ENCODE measurements at places on chromosomes 3 and 15. TPM values are rescaled to one million over a fixed set of nuclear protein-coding genes. Genes with fewer than 3 reads are reported as not detected.
A peak's percentile ranks its signal among the peaks of the same experiment; 100 is the strongest.

The DHFR2 gene
- total RNA-seq = 1.9 TPM

The STAC gene
- 0.59 TPM for total RNA-seq

The WDR93 gene
- not detected for total RNA-seq

The TRPM1 gene
- total RNA-seq = not detected

The OR4M2 gene
- total RNA-seq = not detected

The GOLGA8Q gene
- 1.5 TPM for total RNA-seq

The SYNPR gene
- total RNA-seq = not detected

The ADPRH gene
- 14.3 TPM for total RNA-seq

The ZMYND10 gene
- 0.99 TPM for total RNA-seq

The CHAC1 gene
- 3.7 TPM for total RNA-seq

The WWTR1 gene
- total RNA-seq = 52.9 TPM

GRCh38 chr3:54273791-54274190 is 151.4 kb downstream of the CACNA2D3 start:
- no peaks in the 10 kb centered on the region for H3K27me3 ChIP-seq
- peaks cover 7% of the 10 kb centered on the region for H3K4me1 ChIP-seq
- H3K4me3 ChIP-seq = no peak overlapping the region
- no peak overlapping the region for H3K27ac ChIP-seq
- no peaks in the 10 kb centered on the region for H3K36me3 ChIP-seq
- DNase-seq = no peak

GRCh38 chr3:58535531-58536500 is 1.2 kb downstream of the ACOX2 start:
- no peaks in the 10 kb centered on the region for H3K27me3 ChIP-seq
- no peak for DNase-seq
- no peaks in the 10 kb centered on the region for H3K36me3 ChIP-seq
- peak overlapping the region; percentile 59 for H3K4me3 ChIP-seq
- peak overlapping the region; percentile 71 for H3K27ac ChIP-seq

GRCh38 chr3:4738737-4739274 is 240.4 kb upstream of the BHLHE40 start:
- no peak overlapping the region for H3K27ac ChIP-seq
- H3K36me3 ChIP-seq = no peaks in the 10 kb centered on the region
- no peak overlapping the region for H3K4me3 ChIP-seq
- H3K27me3 ChIP-seq = no peaks in the 10 kb centered on the region

GRCh38 chr15:45115312-45115820 is 1.2 kb downstream of the DUOXA2 start:
- H3K27ac ChIP-seq = no peak overlapping the region
- no peak for DNase-seq
- H3K27me3 ChIP-seq = no peaks in the 10 kb centered on the region
- H3K4me1 ChIP-seq = peaks cover 22% of the 10 kb centered on the region
- H3K36me3 ChIP-seq = no peaks in the 10 kb centered on the region
- H3K4me3 ChIP-seq = no peak overlapping the region

DNA sequence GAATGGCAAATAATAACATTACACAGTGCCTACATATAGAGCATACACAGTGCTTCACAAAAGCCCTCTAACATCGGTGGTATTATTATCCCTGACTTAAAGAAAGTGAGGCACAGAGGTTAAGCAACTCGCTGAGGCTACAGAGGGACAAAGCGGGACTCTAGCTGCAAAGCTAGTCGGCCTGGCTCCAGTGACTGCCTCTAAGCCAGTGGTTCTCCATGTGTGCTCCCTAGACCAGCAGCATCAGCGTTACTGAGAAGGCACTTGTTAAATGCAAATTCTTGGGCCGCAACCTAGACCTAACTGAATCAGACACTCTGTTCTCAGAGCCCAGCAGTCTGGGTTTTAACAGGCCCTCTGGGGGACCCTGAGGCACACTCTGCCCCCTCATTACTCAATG is 33.1 kb upstream of the LIPC start:
- no peak for DNase-seq
- no peak overlapping the region for H3K27ac ChIP-seq
- H3K4me3 ChIP-seq = no peak overlapping the region
- H3K4me1 ChIP-seq = no peaks in the 10 kb centered on the region
- no peaks in the 10 kb centered on the region for H3K36me3 ChIP-seq

DNA sequence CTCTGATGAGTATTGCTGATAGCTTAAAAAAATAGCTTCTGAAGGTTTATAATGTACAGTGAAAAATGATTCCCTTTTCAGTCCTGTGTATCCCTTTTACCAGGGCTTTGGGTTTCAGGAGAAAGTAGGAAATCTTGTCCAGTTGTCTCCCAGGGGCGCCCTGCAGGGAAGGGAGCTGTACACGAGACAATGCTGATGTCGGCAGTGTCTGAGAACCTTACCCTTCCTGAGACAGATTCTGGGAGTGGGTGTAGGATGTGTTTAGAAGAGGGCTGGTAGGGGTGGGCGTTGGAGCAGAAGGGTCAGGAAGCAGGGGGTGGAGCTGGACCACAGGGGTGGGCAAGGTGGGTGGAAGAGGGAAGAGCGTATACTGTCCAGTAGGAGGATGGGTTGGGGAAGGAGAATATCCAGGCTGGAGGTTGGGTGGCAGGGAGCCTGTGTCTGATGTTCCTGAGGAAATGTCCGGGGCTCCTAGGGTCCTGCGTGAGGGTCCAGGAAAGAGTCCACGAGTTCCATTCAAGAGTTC is 5.6 kb downstream of the THPO start:
- H3K4me3 ChIP-seq = no peak overlapping the region
- no peaks in the 10 kb centered on the region for H3K27me3 ChIP-seq
- no peak overlapping the region for H3K27ac ChIP-seq

DNA sequence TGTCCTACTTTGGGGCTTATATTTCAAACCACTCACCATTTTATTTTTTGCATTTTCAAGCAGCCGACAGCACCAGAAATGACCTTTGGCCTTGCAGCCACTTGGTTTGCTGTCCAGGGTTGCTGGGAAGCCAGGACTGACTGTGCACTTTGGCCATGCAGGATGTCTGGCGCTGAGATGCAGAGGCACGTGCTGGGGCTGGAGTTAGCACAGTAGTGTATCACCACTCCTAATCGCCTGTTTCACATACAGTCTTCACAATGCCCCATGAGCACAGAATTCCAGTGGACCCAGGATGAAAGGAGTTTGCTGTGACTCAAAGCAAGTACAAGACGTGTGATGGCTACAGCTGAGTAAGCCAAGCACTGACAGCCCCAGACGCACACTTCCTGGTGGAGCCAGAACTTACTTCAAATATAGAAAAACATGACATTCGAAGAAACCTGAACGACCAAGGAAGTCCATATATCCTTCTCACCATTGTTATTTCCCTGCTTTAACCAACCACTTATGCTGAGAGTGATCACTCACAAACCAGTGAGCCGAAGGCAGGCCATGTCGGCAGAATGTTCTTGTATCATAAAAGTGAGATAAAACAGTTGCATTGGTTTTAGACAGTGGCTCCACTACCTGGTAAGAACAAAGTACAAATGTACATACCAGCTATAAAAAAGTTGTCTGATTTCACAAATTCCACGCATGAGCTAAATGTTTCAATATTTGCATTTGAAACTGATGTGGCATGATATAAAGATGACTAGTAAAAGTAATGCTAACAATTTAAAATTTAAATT is 16.0 kb downstream of the OCA2 start:
- DNase-seq = no peak
- no peaks in the 10 kb centered on the region for H3K27me3 ChIP-seq
- no peaks in the 10 kb centered on the region for H3K4me1 ChIP-seq
- no peak overlapping the region for H3K4me3 ChIP-seq

- H3K36me3 ChIP-seq = peaks cover 5% of the 10 kb centered on the region
- no peak overlapping the region for H3K27ac ChIP-seq
- no peak for DNase-seq
- no peak overlapping the region for H3K4me3 ChIP-seq
- H3K4me1 ChIP-seq = peaks cover 4% of the 10 kb centered on the region
- H3K27me3 ChIP-seq = no peaks in the 10 kb centered on the region
Measured at GRCh38 chr3:48984663-48985062, 5.4 kb upstream of the P4HTM start.

- peaks cover 2% of the 10 kb centered on the region for H3K4me1 ChIP-seq
- peak overlapping the region; percentile 77 for H3K4me3 ChIP-seq
Measured at GRCh38 chr15:55589287-55589686, 1.1 kb upstream of the PYGO1 start.

GRCh38 chr15:101675796-101676582 is 23.8 kb upstream of the TM2D3 start:
- DNase-seq = no peak
- H3K27me3 ChIP-seq = no peaks in the 10 kb centered on the region
- peaks cover 2% of the 10 kb centered on the region for H3K36me3 ChIP-seq
- H3K27ac ChIP-seq = no peak overlapping the region

DNA sequence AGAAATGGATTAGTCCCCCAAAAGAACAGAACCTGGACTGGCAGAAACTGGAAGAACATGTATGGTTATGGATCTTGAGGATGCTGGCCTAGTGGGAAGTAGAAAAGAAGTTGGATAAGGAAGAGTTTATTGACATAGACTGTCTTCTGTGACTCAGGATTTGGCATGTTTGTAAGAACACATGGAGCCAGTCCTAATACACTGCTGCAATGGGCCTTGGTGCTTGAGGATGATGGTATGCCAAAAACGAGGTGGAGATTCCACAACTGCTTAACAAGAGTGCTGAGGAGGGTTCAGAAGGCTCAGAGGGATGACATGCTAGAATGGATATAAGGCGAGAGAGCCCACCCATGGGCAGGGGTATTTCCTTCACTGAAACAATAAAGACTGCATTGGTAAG is 22.4 kb downstream of the LZTFL1 start:
- no peak for DNase-seq
- peaks cover 43% of the 10 kb centered on the region for H3K4me1 ChIP-seq
- H3K4me3 ChIP-seq = no peak overlapping the region

GRCh38 chr15:72082176-72082575 is 35.8 kb downstream of the MYO9A start:
- no peaks in the 10 kb centered on the region for H3K27me3 ChIP-seq
- H3K4me1 ChIP-seq = peaks cover 4% of the 10 kb centered on the region
- H3K4me3 ChIP-seq = no peak overlapping the region
- H3K27ac ChIP-seq = no peak overlapping the region

DNA sequence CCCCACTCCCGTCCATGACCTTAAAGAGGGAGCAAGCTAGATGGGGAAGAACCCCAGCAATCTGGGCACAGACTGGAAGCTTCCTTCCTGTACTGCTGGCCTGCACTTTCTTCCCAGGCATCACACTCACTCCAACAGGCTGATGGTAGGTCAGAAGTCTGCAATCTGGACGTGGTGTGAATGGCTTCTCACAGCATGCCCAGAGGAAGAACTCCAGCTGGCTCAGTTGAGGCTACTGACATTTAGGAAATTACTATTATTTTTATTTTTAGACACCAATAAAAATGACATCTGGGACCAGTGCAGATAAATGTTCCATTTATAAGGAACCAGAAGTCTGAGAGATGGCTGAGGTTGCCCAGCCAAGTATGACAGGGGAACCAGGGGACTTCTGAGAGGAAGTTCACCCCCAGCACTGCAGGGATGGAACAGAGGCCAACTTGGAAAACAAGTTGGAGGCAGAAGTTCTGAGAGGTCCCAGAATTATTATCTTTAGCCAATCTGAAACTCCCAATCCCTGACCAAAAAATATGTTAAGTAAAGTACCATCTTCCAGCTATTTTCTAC is 163.8 kb upstream of the CTNNB1 start:
- H3K4me1 ChIP-seq = no peaks in the 10 kb centered on the region
- DNase-seq = no peak
- no peak overlapping the region for H3K27ac ChIP-seq
- H3K4me3 ChIP-seq = no peak overlapping the region
- no peaks in the 10 kb centered on the region for H3K27me3 ChIP-seq
- H3K36me3 ChIP-seq = no peaks in the 10 kb centered on the region

- H3K27ac ChIP-seq = peak overlapping the region; percentile 94
- peaks cover 62% of the 10 kb centered on the region for H3K4me1 ChIP-seq
- peak; percentile 80 for DNase-seq
Measured at GRCh38 chr3:48601622-48601994, 6.5 kb upstream of the COL7A1 start.

- peaks cover 14% of the 10 kb centered on the region for H3K4me1 ChIP-seq
- H3K27ac ChIP-seq = no peak overlapping the region
- no peaks in the 10 kb centered on the region for H3K27me3 ChIP-seq
- no peak for DNase-seq
Measured at GRCh38 chr3:188320757-188321156, 166.8 kb downstream of the LPP start.

DNA sequence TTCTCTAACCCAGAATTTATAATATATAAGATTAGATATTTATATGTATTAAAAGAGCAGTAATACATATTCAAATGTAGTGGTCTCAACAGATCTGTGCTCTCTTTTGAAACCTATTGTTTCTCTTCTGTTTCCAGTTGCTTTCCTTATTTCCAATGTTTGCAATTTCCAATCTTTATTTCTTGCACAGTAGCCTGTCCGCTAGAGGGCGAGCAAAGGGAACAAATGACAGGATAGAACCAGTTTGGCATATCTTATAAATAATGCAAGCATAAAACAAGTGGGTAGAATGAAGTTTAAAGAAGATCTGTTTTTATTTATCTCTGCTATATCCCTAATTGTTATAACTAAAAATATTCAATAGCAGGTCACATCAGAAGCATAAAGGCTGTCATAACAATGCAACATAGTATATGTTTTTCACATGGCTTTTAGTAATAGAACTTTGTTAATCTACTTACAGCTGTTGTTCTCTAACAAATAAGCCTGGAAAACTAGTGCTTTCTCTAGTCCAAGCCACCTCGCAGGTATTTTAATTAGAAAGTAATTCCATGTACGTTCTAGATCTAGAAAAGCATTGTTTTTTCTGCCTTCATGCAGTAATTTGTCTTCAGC is 15.1 kb upstream of the TCAIM start:
- H3K36me3 ChIP-seq = no peaks in the 10 kb centered on the region
- peak; percentile 64 for DNase-seq
- no peaks in the 10 kb centered on the region for H3K27me3 ChIP-seq
- no peaks in the 10 kb centered on the region for H3K4me1 ChIP-seq

DNA sequence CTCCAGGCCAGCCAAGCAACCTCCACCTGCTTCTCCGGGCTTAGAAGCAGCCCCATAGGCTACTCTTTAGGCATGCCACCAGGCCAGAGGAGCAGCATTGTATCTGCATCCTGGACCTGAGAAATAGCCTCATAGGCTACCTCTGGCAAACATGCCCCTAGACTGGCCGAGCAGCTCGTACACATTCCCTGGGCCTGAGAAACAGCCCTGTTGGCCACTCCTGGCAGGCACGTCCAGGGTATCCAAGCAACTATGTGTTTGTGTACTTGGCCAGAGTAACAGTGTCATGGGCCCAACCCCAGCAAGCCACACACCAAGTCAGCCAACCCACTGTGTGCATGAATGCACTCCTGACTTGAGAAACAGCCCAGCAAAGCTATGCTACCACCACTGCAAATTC is 498.7 kb upstream of the CDIN1 start:
- H3K36me3 ChIP-seq = no peaks in the 10 kb centered on the region
- no peaks in the 10 kb centered on the region for H3K27me3 ChIP-seq
- H3K4me3 ChIP-seq = no peak overlapping the region
- no peaks in the 10 kb centered on the region for H3K4me1 ChIP-seq
- H3K27ac ChIP-seq = no peak overlapping the region

DNA sequence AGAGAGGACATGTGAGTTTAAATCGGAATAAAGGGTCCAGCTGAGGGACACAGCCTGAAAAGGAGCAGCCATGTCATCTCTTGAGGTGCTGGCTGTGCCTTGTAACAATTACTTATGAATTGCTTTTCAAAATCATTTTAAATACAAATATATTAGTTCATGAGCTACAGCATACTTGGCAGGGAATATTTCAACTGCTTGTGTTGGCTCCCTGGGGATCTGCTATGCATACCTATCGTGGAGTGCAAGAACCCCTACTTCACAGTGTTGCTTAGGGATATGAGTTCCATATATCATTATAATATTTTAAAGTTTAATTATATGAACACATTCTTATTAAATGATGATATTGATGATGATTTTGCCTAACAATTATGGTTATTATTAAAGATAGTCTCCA is 19.1 kb upstream of the P2RY14 start:
- DNase-seq = no peak
- H3K4me3 ChIP-seq = no peak overlapping the region
- no peak overlapping the region for H3K27ac ChIP-seq
- no peaks in the 10 kb centered on the region for H3K36me3 ChIP-seq
